ENCODE measurements at places on chromosomes 6 and 20. TPM values are rescaled to one million over a fixed set of nuclear protein-coding genes. Genes with fewer than 3 reads are reported as not detected.

Gene SULF2
- 25.3 TPM for total RNA-seq

Gene HELZ2
- total RNA-seq, result 30.6 TPM

Gene DTNBP1
- 6.3 TPM for total RNA-seq

Gene ZSCAN23
- total RNA-seq, result 2.4 TPM

Gene RRP36
- total RNA-seq, result 84.7 TPM

Gene CST11
- total RNA-seq, result not detected

Gene SLC13A3
- total RNA-seq, result 5.1 TPM

Gene KIAA0408
- total RNA-seq, result not detected

Gene RAMACL
- total RNA-seq, result 1.6 TPM
